T-helper 1 cell (primary cell): ENCODE measurements at places on chromosomes 4 and X.

DNA sequence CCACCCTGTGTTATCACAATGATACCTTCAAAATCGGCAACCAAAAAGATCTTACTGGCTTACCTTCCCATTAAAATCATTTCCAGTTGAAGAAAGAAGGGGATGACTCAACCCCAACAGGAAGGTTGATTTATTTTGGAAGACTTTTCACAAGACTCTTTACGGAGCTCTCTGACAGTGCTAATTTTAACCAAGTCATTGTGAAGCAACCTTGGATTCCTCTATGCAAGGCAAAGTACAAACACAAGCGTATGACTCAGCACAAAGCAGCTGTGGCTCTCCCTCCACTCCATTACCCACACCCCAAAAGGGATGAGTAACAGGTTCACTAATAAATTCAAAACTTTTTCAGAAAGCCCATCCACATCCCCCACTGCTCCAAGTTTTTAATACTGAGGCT is 213.8 kb upstream of the FGF13 start:
- DNase-seq, result no peak

DNA sequence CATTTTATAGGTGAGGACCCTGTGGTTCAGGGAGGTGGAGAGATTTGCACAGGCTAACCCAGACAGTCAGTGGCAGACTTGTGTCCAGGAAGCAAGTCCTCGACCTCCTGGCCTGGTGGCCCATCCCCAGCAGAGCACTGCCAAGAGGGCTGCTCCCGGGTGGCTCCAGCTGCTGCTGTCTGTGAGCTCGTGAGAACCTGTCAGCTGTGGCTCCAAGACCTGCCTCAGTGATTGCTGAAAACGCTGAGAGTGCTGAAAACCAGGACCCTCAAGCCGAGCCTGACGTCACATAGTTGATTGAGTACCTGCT is 74.2 kb downstream of the RTL9 start:
- DNase-seq, result no peak

- DNase-seq, result no peak
Measured at GRCh38 chrX:78105944-78106650, 2.0 kb downstream of the PGK1 start.

DNA sequence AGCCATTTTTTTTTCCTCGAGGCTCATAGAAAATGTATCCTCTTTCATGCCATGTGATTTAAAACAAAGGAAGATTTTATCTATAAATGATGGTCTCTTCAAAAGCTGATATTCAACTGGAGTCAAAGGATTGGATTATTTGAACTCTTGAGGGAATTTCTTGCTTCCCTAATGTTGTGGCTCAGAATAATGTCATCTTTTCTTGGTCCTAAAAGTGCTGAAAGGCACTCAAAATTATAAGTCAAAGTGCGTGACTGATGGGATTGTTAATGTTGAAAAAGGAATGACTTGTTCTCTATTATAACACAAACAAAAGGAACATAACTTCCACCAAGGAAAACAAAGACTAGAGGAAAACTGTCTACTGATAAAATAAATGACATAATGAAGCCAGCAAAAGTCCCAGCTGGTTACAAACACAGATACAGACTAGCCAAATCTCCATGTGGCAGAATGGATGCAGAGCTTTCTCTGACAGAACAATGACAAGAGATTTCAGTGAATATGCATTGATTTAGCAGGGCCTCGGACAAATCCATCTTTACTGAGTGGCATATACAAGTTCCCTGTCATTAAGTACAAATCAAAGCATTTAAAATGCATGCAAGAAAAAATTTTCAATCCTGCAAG is 552.6 kb downstream of the GBA3 start:
- DNase-seq, result no peak

GRCh38 chr4:7075962-7076695 is 8.3 kb upstream of the GRPEL1 start:
- no peak for DNase-seq

- no peak for DNase-seq
Measured at GRCh38 chrX:1401611-1402430, 9.9 kb upstream of the SLC25A6 start.

- DNase-seq, result no peak
Measured at GRCh38 chr4:114057746-114058145, 78.3 kb upstream of the ARSJ start.

DNA sequence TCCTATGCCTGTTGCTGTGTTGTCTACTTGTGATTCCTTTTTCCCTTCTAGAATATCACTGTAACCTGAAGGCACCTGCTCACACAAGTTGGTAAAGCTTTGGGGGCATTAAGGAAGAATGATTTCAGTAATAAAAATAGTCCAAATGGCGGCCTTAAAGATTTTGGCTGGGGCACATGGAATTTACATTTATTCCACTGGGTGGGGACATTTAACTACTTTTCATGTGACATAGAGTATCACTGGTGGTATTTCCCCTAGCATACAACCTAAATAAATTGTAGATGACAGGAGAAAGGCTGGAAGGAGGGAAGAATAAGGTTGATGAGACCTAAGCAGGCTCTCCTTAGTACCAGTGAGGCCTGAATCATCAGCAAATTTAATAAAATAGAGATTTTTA is 121.8 kb upstream of the EDA2R start:
- DNase-seq, result no peak

DNA sequence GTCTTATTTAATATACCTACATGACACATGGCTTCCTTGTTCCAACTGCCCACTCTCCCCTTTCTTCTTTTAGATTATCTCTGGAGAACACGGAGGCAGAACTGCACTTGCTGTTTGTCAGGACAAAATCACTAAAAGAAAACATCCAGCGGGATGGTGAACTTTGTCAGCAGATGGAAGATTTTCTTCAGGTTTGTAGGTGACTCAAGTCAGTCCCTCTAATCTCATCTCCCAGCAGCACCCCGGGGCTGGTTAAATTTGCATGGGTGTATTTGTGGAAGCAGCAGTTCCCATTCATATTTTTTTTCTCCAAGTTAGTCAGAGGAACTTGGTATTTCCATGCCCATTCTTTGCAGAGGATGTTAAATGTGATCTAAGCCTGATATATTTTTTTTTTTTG is 31.8 kb downstream of the FHDC1 start:
- DNase-seq, result no peak

- DNase-seq, result no peak
Measured at GRCh38 chrX:143536176-143536575, 18.9 kb upstream of the SPANXN3 start.

DNA sequence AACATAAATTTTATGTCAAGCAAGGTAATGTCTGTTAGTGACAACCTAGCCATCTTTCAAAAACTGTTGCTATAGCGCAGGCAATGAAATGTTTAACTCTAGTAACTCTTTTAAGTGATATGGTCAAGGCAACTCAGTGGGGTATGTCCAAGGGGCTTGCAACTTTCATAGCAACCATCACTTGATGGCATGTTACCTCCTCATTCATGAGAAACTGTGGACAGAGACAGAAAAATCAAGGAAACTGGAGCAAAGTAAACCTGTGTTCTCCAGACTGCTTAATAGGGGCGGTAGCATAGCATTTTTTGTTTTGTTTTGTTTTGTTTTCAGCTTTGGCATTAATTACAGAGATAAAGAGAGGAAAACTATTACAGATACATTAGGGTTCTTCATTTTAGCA is 1456.8 kb upstream of the AGA start:
- no peak for DNase-seq

DNA sequence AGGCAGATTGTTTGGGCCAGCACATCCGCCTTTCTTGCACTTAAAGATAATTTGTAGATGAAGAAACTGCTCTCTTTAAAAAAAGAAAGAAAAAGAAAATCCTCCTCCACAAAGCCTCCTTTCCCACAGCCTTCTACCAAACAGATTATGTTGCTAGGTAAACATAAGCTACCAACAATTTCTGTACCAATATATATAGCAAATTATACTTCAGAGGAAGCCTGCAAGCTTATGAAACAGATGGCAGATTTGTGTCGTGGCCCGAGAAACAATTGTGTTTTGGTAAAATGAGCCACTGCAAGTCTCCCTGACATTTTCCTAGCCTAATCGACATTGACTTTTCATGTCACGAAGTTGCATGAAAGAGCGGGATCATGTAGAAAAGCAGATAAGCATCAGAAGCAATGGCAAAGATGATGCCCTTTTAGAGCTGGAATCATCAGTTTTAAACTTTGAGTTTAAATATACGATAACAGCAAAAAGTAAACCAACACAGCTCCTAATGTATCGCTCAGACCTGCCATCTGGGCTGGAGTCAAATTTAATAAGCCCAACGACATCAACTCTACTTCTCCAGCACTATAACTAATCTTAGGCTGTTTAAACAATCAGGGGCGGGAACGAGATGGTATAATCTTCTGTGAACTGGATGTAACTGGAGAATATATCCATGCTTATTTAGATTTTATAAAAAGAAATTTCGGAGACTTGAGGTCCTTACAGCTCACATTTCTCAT is 94.9 kb upstream of the PLAC1 start:
- DNase-seq, result no peak

- DNase-seq, result no peak
Measured at GRCh38 chrX:6363188-6363587, 134.5 kb upstream of the NLGN4X start.

DNA sequence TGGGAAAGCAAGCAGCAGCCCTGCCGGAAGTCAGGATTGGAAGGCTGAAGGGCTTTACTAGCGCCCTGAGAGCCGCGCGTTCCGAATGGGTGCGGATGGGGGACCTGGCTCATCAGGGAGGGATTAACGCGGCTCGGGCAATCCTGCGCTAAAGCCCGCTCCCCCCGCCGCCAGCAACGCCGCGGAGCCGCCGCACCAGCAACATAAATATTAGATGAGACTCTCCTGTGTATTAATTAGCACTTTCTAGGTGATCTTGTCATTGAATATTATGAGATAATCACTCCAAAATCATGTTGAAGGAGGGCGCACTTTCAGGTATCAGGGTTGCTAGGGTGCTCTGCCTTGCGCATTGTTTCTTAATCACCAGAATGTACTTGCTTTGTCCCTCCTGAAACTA is 357.2 kb upstream of the FAM241A start:
- DNase-seq, result no peak

GRCh38 chr4:95105112-95105511 is 347.4 kb downstream of the BMPR1B start:
- no peak for DNase-seq

- no peak for DNase-seq
Measured at GRCh38 chr4:128591482-128591881, 218.0 kb upstream of the JADE1 start.

GRCh38 chrX:38407126-38407525 is 54.7 kb downstream of the OTC start:
- DNase-seq, result no peak

DNA sequence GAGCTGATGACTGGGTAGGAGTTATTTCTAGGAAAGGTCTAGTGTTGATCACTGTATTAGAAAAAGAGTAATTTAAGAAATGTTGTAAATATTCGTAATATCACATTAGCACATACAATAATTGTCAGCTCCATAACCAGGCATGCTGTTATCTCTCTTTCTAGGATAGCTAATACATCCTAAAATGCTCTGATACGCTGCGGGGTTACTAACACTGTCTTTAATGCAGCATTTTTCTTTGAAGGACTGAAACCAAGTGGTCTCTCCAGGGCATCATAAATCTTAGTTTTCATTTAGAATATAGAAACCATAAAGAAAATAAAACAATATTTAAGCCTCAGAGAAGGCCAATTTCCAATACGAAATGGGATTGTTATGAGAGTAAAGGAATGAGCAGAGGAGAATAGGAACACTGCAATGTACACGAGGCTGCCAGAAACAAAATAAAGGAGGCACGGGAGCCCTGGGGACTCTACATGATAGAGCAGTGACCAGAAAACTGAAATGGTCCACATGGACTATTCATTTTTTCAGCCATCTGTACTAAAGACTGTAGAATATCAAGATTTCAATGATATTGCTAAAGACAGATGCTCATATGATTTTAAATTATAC is 1606.7 kb upstream of the AGA start:
- no peak for DNase-seq

GRCh38 chr4:112908511-112908910 is 140.9 kb upstream of the ANK2 start:
- no peak for DNase-seq

GRCh38 chrX:141468940-141469339 is 115.6 kb downstream of the SPANXA1 start:
- no peak for DNase-seq

- DNase-seq, result no peak
Measured at GRCh38 chr4:38566806-38567398, 97.1 kb upstream of the KLF3 start.

- DNase-seq, result no peak
Measured at GRCh38 chrX:50152456-50152855, 48.4 kb downstream of the AKAP4 start.

GRCh38 chr4:171334549-171334948 is 478.7 kb upstream of the GALNTL6 start:
- no peak for DNase-seq

- no peak for DNase-seq
Measured at GRCh38 chr4:8702516-8703400, 110.2 kb downstream of the CPZ start.

- DNase-seq, result no peak
Measured at GRCh38 chr4:5012244-5012898, 6.9 kb downstream of the CYTL1 start.

GRCh38 chr4:7158081-7158750 is 34.1 kb upstream of the SORCS2 start:
- DNase-seq, result no peak
